ENCODE measurements at places on chromosomes 5 and 9.
A peak's percentile ranks its signal among the peaks of the same experiment; 100 is the strongest.

DNA sequence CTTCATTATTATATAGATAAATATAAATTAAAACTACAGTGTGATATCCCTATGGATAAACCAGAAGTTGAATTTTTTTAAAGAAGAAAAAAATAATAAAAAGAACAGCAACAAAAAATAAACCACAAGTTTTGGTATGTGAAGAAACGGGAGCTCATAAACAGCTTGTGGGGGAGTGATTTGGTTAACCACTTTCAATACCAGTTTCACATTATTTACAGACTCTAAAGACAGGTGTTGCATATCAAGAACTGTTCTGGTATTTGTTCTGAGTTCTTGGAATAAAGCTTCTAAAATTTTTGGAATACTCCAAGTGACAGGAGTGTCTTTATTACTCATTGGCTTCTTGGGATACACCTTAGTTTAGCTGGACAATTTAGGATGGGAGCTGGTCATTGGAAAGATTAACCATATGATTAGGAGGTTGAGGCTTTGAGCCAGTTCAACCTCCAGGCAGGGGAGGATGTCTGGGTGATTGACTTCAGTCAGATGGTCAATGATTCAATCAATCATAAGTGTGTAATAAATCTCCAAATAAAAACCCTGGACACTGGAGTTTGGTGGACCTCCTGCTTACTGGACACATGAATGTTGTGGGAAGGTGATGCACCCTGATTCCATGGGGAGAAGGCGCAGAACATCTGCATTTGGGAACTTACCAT is 2223.1 kb upstream of the C9orf72 start:
- DNase-seq = no peak

- DNase-seq = no peak
These were observed 35.0 kb upstream of the LIFR start for GRCh38 chr5:38591523-38591849.

DNA sequence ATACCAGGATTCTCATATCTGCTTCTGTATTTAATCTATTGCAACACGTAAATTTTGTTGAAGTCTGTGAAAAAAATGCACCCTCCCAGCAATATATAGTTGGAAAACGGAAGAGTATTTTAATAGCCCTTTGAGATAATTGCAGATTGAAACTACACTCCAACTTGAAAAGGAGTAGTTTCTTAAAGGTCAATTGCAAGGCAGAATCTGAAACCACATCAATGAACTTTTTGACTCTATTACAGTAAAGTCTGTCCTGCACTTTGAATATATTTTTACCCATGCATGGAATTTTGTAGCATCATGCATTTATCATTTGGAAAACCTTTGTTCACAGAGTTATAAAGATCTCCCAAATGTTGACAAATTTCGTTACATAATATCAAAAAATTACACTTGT is 311.6 kb upstream of the NREP start:
- no peak for DNase-seq

GRCh38 chr9:137168573-137168903 is 1.3 kb downstream of the LRRC26 start:
- no peak for DNase-seq

- DNase-seq = no peak
These were observed 39.3 kb upstream of the CDC42SE2 start for GRCh38 chr5:131224387-131225201.

DNA sequence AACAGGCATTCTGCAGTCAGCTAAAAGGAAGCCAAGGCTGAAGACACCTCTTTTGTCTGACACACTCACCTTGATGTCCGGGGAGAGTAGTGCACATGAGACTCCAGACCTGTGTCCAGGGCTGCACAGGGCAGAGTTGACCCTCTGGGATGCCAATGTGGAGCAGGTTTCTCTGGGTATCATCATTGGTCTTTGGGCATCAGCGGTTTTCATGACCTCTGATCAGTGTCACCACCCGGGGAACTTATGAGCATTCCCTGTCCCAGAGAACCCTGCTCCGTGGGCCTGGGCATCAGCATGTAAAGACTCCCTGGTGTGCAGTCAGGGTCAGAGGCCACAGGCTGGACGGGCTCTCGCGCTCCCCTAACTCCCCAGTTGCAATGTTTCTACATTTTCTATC is 80.2 kb downstream of the NSUN2 start:
- no peak for DNase-seq

DNA sequence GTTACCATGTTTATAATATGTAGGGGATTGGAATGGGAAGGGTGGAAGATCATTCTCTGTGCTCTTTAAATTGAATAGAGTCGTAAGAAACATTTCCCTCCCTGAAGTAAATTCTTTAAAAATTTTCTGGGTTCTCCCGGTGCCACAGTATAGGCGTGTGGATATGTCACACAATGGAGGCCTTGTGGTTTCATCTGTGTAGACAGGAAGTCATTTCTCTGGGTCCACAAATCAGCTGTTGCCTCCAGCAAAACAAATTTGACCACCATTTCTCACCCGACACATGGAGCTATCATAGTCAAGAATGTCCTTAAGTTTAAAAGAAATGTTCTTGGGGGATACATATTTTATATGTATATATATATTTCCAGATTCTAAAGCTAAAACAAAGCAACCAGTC is 17.4 kb downstream of the CEP78 start:
- DNase-seq = no peak

DNA sequence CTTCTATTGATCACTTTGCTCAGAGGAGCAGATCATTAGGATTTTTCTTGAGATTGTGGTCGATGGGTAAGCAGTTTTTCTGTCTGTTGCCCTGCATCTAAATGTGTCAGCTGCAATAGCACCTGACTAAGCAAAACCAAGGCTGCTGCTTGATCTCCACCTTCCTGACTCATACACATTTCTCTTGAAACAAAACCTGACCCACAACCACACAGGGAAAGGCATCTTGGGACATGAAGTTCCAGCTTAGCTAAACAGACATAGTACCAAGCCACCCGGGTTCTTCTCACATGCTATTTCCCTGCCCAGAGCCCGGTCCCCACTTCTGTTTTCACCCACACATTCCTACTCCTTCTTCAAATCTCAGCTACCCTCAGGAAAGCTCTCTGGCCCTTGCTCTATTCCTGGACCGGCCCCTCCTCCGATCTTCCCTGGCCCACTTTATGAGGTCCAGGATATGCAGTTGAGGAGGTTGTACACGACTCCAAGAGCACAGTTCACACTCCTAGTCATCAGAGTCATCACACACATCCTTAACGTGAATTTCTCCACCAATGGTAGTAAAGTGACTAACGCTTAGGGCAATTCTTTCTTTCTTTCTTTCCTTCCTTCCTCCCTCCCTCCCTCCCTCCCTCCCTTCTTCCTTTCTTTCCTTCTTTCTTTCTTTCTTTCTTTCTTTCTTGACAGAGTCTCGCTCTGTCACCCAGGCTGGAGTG is 16.0 kb upstream of the ZBTB43 start:
- DNase-seq = peak; percentile 96

DNA sequence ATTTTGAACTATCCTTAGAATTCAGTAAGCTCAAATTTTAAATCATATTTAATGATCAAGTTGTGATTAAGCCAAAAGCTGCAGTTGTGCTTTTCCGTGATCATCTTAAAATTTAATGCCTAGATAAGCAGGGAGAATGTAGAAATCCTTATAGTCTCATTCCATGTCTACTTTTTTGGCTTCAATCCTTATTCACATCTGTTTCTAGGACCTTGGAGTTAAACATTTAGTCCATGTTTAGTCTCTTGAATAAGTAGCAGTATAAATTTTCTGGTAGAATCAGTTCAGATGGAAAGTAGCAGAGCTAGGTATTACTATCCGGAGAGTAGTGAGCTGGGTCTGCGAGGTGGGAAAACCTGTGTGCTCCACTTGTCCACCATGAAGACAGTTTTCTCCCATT is 59.3 kb upstream of the RIOK2 start:
- no peak for DNase-seq

DNA sequence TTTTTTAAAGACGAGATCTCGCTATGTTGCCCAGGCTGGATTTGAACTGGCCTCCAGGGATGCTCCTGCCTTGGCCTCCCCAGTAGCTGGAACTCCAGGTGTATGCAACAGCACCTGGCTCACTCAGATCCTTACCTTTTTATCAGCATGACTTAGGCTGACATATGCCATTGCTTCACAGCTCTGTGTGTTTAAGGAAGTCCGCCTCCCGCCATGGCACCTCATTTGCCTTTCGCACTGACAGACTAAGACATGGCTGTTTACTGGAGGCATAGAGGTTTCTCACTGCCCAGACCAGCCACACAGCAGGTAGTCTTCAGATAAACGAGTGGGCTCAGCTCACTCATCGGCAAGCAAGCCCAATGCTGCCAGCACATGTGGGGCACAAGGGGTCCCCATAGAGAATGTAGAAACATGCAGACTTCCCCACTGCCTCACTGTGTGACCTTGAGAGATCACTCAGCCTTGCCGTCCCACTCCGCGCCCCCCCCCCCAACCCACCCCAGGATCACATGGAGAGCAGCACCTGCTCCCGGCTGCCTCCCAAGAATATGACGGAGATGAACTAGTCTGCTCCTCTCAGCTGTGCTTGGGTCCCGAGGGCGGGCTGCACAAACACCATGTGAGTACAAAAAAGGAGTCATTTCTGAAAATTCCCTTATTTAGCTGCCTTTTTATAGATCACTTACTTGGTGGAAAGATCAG is 62.8 kb downstream of the DCP2 start:
- peak; percentile 60 for DNase-seq

- no peak for DNase-seq
These were observed 142.9 kb downstream of the BNC2 start for GRCh38 chr9:16727452-16728136.

DNA sequence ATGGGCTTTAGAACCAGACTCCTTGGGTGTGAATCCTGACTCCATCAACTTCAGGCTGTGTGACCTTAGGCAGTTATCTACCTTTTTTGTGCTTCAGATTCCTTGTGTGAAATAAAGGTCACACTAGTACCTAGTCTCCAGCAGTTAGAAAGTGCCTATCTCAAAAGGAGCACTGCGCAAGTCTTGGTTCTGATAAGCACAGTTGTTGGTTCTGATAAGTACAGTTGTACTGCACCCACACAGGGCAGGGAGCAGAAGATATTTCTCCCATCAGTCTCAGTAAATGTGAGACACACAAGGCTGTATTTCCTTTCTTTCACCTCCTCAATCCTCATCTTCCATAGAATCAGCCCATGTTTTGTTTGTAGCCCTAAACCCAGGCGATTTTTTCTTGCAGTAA is 116.6 kb upstream of the DPYSL3 start:
- DNase-seq = no peak

- no peak for DNase-seq
These were observed 65.4 kb upstream of the CDH12 start for GRCh38 chr5:22918511-22918910.

- peak; percentile 92 for DNase-seq
These were observed 3.7 kb downstream of the C9 start for GRCh38 chr5:39360471-39361111.

GRCh38 chr9:103152473-103152872 is 157.3 kb downstream of the CYLC2 start:
- DNase-seq = peak; percentile 1

GRCh38 chr5:141973871-141974595 is 5.1 kb downstream of the RNF14 start:
- DNase-seq = peak; percentile 37

GRCh38 chr5:68071282-68071632 is 144.3 kb upstream of the PIK3R1 start:
- no peak for DNase-seq

DNA sequence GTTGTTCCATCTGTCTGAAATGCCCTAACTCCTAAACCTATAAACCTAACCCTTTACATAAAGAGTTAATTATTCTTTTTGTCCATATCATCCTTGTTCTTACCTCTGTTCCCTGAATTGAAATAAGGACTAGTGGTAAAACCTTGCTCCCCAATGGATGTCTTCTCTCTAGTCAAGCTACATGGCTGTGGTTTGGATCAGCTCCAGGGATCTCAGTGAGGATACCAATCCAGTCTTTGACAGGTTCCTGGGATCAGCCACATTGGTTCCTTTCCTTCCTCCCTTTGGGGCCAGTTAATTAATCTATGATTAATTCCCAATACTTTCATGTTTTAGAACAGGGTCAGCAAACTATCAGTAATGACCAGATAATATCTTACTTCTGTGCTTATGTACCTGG is 151.6 kb downstream of the SIL1 start:
- DNase-seq = no peak

DNA sequence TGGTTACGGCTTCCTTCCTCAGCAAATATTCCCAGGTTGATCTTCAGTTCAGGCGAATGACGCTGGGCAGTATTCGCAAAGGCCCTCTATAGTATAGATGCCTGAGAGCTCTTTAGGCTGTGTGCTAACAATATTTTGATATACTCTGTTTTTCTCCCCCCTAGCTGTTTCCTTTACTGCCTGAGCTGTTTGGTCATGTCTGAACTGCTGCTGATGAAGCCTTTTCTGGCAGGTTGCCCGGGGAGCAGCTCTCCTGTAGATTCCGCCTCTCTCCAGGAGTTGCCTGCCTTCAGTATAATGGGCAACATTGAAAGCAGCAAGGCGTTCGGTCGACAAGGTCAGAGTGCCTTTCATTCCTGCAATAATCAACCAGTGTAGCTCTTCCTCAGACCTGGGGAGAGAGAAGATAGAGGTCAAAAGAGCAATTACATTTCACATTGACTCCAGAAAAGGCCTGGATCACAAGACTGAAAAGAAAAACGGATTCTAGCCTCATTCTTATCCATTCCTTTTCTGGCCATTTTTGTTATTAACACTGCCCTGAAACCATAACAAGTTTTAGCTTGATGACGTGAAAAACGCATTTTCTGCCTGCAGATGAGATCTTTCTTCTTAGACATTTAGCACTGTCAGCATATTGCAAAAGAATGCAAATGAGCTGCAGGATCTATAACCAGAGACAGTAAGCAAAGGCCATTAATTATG is 60.1 kb upstream of the ZNF608 start:
- peak; percentile 96 for DNase-seq

- no peak for DNase-seq
These were observed 4.0 kb downstream of the LMBRD2 start for GRCh38 chr5:36147681-36148080.

DNA sequence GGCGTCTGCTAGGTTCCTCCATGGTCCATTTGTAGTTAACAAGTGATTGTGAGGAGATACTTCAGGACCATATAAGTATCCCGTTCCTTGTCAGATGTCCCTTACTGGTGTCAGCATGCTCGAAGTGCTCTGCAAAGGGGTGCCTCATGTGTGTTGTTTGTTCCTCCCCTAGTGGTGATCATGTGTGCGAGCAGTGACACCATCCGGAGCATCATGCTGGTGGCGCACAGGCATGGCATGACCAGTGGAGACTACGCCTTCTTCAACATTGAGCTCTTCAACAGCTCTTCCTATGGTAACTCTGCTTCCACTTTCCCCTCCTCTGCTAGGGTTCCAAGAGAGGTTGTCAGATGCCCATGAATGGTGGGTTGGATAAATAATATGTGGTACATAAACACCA is 13.4 kb downstream of the NPR3 start:
- DNase-seq = no peak

DNA sequence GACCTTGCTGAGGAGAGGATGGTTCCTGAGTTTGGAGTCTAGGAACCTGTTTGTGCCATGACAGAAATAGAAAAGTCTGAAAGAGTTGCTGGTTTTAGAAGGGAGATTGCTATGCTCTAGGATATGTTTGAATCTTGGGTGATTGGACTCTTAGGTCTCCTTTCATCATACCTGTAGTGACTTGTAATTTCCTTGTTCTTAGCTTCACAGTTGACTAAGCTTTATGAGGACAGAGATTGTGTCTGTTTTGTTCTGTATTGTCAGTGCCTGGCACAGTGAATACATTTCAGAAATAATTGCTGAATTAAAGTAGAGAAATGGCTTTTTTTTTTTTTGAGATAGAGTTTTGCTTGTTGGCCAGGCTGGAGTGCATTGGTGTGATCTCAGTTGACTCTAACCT is 31.5 kb downstream of the GAPVD1 start:
- DNase-seq = peak; percentile 72
